Endothelial cell (in vitro differentiated cells): ENCODE measurements at places on chromosomes 16 and 17. TPM values are rescaled to one million over a fixed set of nuclear protein-coding genes. Genes with fewer than 3 reads are reported as not detected.

DNA sequence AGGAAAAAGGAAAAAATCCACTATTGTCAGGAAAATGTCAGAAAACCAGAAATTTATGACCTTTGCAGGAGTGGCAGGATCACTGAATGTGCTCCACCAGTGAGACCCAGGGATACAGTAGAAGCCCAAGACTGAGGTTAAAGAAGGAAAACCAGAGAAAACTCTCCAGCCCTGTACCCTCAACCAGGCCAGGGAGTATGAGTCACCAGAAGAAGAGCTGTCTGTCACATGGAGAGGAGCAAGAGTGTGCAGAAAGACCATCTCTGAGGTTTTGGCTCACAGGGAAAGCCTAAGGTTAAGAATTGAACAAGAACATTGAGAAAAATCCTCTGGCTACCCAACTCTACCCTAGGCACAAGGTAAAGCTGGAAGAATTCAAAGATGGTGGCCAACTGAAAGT lies 47.6 kb upstream of the MON1B start:
- no peak for DNase-seq

The ATXN7L3 gene
- 152 TPM for total RNA-seq

DNA sequence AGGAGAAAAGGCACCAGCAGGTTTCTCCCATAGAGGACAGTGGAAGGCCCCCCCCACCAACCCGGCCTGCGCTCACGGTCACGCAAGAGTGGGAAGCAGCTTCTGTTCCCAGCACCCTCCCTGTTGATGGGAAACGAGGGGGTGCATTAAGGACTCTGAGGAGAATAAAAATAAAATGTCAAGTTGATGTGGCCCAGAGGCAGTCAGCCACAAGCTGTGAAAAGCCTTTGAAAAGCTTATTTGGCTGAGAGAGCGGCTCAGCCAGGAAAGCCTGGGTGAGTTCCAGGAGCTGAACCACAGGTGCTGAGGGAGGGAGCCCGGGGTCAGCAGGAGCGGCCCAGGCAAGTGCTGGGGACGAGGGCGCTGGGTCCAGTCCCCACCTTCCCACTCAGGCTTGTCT lies 26.9 kb upstream of the SPATA32 start:
- no peak for DNase-seq

The SLFN13 gene
- 9.1 TPM for total RNA-seq

GRCh38 chr16:61382435-61382834 lies 653.8 kb downstream of the CDH8 start:
- DNase-seq, result no peak

DNA sequence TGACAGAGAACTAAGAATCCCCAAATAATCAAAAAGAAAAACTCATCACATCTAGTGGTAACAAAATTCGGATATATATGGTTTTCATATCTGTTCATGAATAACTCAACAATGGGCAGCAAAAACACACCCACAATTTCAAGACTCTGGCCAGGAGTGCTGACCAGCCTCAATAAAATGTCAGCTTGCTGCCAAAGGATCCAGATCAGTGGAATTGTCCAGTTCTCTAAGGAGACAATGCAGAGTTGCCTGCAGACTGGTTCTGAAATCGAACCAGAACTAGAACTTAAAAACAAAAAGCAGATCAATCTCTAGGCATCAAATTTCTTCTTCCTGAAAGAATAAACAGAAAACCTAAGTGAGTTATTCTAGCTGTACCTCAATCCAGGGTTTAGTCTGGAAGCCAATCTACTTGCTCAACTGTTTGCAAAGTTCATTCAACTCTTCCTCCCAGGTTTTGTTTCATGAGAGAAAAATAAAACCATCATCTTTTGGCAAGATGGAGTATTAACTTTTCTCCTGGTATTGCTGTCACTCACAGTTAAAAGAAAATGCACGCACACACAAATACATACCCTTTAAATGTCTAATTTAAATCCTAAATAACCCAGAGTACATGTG lies 61.0 kb downstream of the CFDP1 start:
- DNase-seq, result no peak

The ITGAL gene
- total RNA-seq, result not detected

DNA sequence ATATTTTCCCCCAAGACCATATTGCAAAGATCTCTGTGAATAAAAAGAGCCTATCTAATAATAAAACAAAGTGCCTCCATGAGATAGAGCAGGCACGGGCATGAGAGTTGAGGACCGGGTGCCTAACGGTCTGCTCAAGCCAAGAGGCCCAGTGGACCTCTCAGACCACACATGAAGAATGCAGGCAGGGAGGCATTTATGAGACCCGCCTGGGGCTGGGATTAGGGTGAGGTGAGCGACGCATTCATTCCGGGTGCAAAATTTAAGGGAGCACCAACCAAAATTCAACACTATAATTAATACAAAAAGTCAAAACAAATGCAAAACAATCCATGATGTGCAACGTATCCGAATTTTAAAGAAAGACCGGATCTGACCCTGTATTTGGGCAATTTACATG lies 108.5 kb downstream of the MAF start:
- no peak for DNase-seq

- no peak for DNase-seq
Observed at GRCh38 chr16:56269811-56270684, 78.8 kb downstream of the GNAO1 start.

The SLFN11 gene
- total RNA-seq, result 0.26 TPM

DNA sequence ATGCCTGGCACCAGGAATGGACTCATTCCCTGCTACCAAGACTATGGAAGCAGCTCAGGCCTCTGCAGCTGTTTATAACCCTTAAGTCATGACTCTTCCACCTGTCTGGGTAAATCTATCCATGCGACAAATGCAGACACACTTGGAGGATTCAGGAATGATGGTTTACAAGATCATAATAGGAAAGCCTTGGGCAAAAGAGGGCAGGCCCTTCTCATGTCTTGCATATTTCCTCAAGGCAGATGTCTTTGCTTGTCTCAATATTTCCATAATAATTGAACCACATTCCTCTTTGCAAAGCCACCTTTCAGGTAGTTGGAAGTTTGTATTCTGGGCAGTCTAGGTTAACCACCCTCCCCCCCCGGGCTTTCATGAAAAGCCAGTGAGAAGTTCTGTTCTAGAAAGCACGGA lies 884 bp upstream of the JPT1 start:
- DNase-seq, result no peak

The RDM1 gene
- 0.67 TPM for total RNA-seq

The NECAB2 gene
- total RNA-seq, result 1.2 TPM

The PLCG2 gene
- 103 TPM for total RNA-seq

- no peak for DNase-seq
Observed at GRCh38 chr16:14057878-14058382, 13.2 kb upstream of the MRTFB start.

GRCh38 chr17:72591289-72592241 lies 470.7 kb downstream of the SOX9 start:
- DNase-seq, result no peak

DNA sequence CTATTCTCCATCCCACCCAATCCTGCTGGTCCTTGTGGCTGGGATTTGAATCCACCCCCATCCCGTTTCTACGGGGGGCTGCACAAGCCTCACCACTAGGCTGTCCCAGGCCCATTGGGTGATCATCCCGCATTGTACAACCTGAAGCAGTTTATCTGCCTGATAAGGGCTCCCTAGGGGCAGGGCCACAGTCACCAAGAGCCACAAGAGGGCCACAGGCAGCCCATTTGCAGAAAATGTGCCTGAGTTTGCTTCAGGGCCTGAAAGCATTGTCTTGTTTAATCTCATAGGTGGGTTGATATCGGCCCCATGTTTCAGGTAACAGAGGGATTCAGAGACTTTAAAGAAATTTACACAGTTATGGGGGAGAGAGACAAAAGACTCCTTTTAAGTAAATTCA lies 245.0 kb downstream of the CPPED1 start:
- no peak for DNase-seq
